ENCODE measurements at places on chromosomes 11 and 22.
A peak's percentile ranks its signal among the peaks of the same experiment; 100 is the strongest.

GRCh38 chr11:25927411-25927953 lies 404.4 kb upstream of the ANO3 start:
- no peak for DNase-seq

GRCh38 chr11:111623527-111624030 lies 21.3 kb downstream of the SIK2 start:
- DNase-seq, result no peak

GRCh38 chr11:69443968-69444364 lies 37.5 kb upstream of the LINC01488 start:
- no peak for DNase-seq

GRCh38 chr11:3796346-3796745 lies 1.0 kb downstream of the NUP98 start:
- no peak for DNase-seq

- DNase-seq, result no peak
These were observed 7.7 kb downstream of the ALG12 start for GRCh38 chr22:49910229-49911155.

DNA sequence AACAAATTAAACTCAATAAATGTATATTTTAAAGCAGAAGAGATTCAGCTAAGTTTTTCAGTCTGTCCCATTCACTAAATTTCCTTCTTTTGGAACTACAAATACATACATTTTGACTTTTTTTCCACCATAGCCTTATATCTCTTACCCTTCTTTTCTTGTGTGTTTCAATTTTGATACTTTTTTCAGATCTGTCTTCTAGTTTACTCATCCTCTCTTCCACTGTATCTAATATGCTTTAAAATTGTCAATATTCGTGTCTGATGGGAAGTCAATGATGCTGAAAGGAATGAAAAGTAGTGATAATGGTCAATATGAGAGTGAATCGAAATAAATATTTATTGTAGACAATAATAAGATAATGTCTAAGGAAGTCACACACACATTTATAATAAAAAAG lies 332.3 kb upstream of the KIRREL3 start:
- DNase-seq, result no peak

DNA sequence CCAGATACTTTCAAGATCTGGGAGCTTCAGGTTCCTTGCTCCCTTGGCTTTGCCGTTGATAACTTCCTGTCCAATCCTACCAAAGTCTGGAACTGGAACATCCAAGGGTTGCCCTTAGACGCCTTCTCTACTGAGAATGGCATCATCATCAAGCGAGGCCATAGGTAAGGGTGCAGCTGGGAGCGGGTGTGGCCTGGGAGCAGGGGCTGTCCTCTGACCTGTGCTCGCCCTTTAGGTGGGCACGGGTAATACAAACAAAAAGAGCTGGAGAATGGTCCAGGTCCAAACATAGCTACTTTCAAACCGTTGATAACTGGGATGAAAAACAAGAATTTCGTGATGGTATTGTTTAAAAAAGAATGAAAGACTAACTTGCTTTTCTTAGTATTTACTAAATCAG lies 25.0 kb downstream of the CASP12 start:
- no peak for DNase-seq

DNA sequence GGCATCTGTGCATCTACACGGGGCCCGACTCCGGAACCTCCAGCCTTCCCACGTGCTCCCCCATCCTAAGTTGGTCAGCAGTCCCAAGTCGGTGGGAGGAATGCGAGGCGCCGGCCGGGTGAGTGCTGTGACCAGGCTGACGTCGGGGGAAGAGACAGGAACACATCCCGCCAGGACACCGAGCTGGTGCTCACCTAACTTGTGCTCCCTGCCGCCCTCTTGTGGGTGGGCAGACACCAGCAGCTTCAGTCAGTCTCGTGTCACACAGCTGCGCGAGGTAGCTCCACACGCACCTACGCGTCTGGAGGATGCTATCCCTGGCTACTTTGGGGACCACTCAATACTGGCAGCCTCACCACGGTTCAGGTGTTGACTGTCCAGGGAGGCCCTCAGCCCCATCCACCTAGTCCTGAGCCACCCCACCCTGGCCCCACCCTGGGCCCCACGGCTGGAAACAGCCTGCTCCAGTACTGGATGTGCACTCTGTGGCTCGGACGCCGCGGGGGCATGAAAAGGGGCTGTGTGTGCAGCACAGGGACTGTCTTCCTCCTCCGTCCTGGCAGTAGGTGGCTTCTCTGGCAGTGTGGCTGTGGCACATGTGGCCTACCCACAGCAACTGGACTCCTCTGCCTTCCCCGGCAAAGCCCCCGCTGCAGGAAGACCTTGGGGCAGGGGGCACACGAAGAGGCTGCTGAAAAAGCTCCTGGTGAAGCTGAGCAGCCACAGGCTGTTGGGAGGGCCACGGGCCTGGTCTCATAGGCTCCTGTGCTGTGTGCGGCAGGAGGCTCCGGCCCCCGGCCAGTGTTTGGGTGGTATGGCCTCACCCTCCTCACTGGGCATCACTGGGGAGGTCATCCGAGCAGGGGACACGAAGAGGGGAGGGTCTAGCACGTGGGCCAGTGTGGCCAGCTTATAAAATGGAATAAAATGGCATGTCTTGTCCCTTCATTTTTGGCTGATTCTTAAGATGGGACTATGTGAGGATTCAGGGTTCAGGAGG lies 11.2 kb upstream of the BID start:
- DNase-seq, result peak; percentile 78

DNA sequence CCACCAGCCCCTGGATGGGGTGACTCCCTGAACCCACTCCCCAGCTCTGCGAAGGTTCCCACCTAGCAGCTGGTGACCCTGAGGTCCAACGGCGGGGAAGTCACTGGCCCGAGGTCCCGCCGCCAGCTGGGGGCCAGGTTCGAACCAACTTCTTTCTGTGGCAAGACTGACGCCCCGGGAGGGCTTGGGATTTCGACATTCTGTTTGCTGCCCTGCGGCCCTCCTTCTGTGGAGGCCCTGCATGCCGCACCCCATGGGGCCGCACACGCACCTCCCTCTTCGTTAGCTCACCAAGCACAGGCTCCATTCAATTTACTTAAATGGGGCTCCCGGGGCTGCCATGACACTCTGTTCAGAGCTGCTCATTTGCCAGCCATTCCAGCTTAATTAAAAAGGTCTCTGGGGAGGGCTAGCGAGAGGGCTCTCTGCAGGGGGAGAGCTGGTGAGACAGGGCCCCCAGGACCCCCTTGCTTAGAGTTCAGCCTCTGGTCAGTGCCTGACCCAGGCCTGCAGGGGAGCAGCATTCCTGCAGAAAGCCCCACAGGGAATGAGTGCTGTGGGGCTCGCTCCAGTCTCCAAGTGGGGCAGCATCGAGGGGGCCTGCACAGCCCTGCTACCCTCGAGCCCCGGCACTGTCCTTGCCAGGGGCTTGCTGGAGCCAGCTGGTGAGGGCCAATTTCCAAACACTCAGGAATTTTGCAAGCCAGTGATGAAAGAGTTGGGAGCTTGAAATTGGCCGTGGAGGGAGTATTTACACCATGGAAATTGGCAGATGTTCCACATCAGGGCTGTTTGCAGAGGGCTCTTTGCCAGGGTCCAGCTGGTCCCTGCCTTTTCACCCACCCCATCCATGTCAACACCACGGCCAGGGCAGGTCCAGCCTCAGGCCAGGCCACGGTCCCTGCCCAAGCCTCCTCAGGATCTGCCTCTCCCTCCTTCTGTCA lies 80.8 kb downstream of the CACNA1I start:
- peak; percentile 39 for DNase-seq

- peak; percentile 88 for DNase-seq
These were observed 41.4 kb downstream of the PPFIBP2 start for GRCh38 chr11:7555052-7555699.

- DNase-seq, result no peak
These were observed 220.7 kb downstream of the TENM4 start for GRCh38 chr11:79220171-79220570.

- no peak for DNase-seq
These were observed 27.5 kb downstream of the SAA4 start for GRCh38 chr11:18209058-18209457.

DNA sequence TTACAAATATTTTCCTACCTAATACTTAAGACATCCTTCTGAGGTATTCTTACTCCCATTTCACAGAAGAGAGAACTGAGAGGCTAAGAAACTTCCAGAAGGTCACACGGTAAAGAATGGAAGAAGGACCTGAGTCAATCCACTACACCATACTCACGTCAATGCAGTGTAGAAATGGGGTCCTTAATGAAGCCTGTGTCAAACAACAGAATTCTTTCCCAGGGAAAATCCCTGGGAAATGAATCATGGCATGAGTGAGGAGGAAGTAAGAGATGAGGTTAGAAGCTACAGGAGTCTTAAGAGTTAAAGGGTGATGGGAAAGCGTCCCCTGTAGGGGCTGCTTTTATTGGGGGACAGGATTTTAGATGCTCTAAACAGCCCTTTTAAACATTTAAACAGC lies 147.9 kb downstream of the C11orf91 start:
- no peak for DNase-seq

- DNase-seq, result no peak
These were observed 56.9 kb upstream of the EIF3D start for GRCh38 chr22:36585841-36586240.

GRCh38 chr22:24128631-24129262 lies 52.5 kb upstream of the SUSD2 start:
- peak; percentile 9 for DNase-seq
